ENCODE measurements at places on chromosomes 2 and 18.

DNA sequence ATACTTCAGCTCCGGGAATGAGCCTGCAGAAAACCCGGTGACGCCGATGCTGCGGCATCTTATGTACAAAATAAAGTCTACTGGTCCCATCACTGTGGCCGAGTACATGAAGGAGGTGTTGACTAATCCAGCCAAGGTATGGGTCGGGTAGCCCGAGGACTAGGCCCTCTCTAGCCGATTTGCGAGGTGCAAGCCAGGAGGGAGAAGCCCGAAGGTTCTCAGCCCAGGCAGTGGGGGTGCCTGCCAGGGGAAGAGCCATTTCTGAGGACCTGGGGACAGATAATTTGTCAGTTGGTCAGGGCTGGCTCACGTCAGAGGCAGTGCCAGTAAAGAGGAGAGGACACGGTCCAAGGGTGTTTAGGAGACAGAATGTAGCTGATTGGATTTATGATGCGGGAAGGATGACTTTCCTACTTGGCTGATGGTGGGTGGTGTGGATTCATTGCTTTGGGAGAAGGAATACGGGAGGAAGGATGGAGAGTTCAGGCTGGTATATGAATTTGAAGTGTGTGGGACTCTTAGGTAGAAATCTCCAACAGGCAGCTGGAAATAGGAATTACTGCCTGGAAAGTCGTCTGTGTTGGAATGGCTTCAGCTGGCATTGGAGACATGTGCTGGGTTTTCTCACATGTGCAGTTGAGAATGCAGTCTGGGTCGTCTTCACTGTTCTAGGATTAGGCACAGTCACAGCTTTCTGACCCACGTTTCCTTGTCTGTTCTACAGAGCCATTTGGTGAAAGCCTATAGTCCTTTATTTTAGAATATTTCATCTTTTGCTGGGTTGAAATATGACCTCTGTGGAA lies 874 bp downstream of the NDUFAF7 start:
- DNase-seq: no peak

DNA sequence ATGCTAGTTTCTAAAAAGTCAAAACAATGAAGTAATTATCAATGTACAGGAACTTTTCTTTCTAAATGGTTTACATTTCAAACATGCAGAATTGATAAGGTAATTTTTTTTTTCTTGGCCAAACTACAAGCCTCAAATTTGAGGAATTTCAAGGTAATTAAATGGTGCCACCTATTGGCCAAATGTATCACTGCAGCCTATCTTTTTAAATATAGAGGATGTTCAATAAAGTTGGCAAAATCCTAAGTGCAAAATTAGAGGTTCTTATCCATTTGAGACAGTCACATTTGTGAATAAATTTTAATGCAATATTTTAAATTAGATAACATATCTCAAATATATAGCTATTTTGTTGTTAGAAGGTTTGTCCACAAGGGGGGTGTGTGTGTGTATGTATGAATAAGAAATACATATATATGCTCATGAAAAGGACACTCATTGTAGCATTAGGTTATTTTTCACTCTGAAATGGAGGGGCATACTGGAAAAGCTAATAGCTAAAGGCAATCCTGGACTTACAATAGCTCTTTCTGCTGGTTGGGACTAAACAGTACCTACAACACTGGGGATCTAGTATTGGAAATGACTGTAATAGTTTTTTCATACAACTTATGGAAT lies 26.2 kb downstream of the MMADHC start:
- DNase-seq: peak; percentile 33

DNA sequence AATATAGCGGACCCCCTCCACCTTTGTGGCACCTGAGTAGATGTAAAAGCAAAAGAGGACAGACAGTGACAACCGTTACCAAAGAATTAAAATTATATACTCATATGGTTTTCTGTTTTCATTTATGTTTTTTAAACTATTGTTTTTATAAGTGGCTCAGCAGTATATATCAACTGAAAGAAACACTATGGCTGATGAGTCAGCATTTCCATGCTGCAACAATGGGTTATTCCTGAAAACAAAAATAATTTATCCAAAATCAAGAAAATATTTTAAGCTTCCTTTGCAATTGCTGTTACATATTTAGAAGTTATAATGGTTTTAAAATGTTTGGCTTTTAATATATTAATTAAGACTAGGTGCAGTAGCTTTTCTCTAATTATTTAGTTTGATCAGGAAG lies 17.7 kb downstream of the MRPS9 start:
- DNase-seq: no peak

- DNase-seq: no peak
Measured at GRCh38 chr2:170576296-170576695, 138.8 kb upstream of the SP5 start.

GRCh38 chr2:216090369-216090786 lies 8.7 kb downstream of the TMEM169 start:
- DNase-seq: no peak

DNA sequence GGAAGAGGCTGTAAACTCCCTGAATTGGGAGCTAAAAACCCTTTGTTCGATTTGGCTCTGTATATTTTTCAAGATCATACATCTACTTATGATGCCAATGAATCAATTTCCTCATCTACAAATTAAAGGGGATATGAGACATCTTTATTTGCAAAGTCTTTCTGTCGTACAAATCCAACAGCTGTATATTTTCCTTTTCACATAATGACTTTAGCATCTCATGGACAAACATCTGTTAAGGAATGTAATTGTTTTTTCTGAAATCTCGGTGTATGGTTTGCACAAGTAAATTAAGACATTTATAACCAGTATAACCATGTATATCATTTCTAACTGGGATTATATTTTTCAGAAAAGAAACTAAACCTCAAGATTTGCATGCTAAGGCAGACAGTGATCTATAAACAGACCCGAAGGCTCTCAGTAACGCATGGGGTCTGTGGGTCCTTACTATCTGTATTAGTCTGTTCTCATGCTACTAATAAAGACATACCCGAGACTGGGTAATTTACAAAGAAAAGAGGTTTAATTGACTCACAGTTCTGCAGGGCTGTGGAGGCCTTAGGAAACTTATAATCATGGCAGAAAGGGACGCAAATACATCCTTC lies 130.8 kb downstream of the SLC8A1 start:
- no peak for DNase-seq

DNA sequence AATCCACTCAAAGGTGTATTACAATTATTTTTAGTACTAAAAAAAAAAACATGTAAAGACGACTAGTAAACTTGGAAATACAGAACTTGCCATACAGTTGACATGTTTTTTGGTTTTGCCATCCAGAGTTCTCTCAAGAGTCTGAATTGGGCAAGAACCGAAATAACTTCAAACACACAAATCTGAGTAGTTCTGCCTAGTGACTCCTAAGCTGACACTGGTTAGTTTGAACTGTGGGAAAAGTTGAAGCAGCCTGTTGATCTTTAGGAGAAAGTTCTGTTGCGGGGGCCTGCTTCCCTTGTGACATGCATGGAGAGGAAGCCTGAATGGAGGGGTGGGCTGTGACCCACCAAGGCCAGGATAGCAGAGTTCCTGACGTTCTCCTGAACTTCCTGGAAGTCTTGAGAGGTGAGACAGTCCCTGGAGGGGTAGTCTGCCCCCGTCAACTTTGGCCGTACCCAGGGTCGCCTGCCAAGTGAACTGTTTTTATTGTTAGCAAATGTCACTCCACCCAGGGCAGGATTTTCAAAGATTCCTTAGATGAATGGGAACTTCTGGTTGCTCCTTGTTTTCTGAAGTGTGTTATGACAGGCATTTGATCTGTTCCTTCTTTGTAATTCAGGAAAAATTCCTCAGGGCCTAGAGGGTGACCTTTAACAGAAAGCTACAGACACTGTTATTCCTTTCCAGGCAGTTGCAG lies 85.6 kb upstream of the SPTBN1 start:
- DNase-seq: no peak

DNA sequence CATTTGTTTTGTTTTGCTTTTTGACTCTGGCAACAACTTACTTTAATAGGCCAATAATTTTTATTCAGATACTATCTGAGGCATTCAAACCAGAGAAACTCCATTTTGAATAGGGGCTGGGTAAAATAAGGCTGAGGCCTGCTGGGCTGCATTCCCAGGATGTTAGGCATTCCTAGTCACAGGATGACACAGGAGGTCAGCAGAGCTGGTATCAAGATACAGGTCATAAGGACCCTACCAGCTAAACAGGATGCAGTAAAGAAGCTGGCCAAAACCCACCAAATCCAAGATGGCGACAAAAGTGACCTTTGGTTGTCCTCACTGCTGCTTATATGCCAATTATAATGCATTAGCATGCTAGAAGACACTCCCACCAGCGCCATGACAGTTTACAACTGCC lies 102.2 kb upstream of the XPO1 start:
- DNase-seq: no peak

DNA sequence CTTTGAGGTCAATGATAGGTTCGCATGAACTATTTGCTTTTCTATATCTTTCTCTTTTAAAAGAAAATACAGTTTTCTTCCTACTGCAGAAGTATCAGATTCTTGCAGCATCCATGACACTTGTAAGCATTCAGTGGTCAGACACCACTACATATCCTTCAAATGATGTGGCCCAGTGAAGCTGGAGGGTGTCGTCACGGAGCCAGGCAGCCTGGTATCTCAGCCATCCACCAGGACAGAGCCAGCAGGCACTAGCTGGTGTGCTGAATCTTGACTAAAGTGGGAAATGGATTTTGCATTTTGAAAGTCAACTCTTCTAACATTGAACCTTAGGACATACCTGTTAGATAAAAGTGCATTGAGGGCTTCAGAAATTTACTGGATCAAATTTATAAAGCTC lies 5.4 kb downstream of the KLHL14 start:
- no peak for DNase-seq

GRCh38 chr2:16012626-16013358 lies 72.4 kb downstream of the MYCN start:
- no peak for DNase-seq

GRCh38 chr2:45180779-45181178 lies 171.5 kb upstream of the SIX2 start:
- no peak for DNase-seq

All from glomerular endothelial cell (primary cell).